Sigmoid colon (tissue), 7 donors: ENCODE measurements at places on chromosomes 16 and 17. TPM values are rescaled to one million over a fixed set of nuclear protein-coding genes. Genes with fewer than 3 reads are reported as not detected.

The LRRC36 gene
- total RNA-seq, result not detected

The HEATR9 gene
- not detected for total RNA-seq

The C16orf89 gene
- total RNA-seq, result 12.2 TPM

The HOXB4 gene
- total RNA-seq, result 5.0 TPM

The EPX gene
- not detected for total RNA-seq

- peak; percentile 84 for DNase-seq
Observed at GRCh38 chr16:84940670-84941551, 70.4 kb downstream of the ZDHHC7 start.

DNA sequence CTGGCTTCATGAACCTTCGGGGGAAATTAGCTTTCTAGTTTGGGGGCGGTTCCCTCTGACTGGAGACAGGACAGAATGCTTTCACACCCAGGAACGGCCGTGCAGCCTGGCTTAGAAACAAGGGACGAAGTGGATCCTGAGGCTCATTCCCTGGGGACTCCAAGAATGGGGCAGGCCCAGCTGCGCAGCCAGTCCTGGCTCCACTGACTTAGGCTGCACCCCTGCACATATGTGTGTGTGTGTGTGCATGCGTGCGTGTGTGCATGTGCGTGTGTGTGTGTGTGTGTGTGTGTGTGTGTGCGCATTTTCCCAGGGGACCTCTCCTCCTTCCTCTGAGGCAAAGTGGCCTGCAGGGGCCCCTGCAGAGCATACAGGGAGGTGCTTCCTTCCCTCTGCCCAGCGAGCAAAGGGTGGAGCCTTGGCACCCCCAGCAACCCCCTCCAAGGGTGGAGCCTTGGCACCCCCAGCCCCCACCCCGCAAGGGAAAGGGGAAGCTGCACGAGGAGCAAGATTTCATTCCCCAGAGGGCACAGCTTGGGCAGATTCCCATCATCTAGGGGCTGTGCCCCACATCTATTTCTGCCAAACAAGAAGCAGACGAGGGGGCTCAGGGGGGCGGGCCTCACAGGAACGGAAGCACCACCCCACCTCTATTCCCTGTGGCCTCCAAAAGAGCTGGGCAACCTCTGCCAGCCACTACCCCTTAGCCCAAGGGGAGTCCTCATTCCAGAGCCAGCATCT is 97.6 kb upstream of the CBX4 start:
- no peak for DNase-seq
